Keratinocyte (primary cell): ENCODE measurements at places on chromosomes 1 and 21. TPM values are rescaled to one million over a fixed set of nuclear protein-coding genes. Genes with fewer than 3 reads are reported as not detected.
A peak's percentile ranks its signal among the peaks of the same experiment; 100 is the strongest.

The PKN2 gene
- polyA plus RNA-seq, result 20.8 to 30.8 TPM (median 22.9 TPM) in 3 replicates

GRCh38 chr1:46274225-46275029, 26.9 kb downstream of the RAD54L start:
- peaks cover 6% of the 10 kb centered on the region for H3K36me3 ChIP-seq
- no peak overlapping the region for H3K27ac ChIP-seq
- no peaks in the 10 kb centered on the region for H3K4me1 ChIP-seq
- H3K4me3 ChIP-seq, result no peak overlapping the region
- DNase-seq, result no peak

DNA sequence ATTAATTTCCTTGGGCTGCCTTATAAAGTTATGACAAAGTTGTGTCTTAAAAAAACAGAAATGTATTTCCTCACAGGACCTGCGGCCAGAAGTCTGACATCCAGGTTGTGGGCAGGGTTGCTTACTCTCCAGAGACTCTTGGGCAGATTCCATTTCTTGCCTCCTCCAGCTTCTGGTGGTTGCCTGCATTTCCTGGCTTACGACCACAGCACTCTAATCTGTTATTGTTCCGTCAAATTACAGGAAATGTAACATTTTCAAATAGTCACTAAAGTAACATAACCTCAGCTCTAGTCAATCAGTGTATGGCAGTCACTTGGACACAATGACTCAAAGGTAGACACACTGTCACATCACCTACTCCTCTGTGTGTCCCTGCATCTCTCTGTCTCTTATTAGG, 226.8 kb downstream of the DNAH14 start:
- no peaks in the 10 kb centered on the region for H3K27me3 ChIP-seq
- no peak for DNase-seq
- no peaks in the 10 kb centered on the region for H3K4me1 ChIP-seq

The C1orf141 gene
- not detected in 3 replicates for polyA plus RNA-seq

DNA sequence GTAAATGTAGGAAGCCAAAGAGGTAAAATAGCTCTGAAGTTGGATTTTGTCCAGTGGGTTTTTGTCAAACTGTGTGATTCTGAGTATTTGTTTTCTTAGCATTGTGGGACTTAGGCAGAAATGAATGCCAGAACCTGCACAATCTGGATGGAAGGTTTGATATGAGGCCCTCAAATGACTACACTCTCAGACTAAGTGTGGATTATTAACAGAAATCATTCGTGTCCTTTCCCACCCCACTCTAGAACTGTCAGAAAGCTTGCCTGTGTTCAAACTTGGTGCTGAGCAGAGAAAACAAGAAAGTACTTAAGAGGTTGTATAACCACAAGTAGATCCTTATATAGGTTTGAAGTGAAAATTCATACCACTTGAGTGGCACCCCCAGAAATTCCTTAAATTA, 88.5 kb downstream of the WDR3 start:
- no peak overlapping the region for H3K27ac ChIP-seq
- no peak overlapping the region for H3K4me3 ChIP-seq
- no peaks in the 10 kb centered on the region for H3K36me3 ChIP-seq
- DNase-seq, result no peak
- no peaks in the 10 kb centered on the region for H3K27me3 ChIP-seq

DNA sequence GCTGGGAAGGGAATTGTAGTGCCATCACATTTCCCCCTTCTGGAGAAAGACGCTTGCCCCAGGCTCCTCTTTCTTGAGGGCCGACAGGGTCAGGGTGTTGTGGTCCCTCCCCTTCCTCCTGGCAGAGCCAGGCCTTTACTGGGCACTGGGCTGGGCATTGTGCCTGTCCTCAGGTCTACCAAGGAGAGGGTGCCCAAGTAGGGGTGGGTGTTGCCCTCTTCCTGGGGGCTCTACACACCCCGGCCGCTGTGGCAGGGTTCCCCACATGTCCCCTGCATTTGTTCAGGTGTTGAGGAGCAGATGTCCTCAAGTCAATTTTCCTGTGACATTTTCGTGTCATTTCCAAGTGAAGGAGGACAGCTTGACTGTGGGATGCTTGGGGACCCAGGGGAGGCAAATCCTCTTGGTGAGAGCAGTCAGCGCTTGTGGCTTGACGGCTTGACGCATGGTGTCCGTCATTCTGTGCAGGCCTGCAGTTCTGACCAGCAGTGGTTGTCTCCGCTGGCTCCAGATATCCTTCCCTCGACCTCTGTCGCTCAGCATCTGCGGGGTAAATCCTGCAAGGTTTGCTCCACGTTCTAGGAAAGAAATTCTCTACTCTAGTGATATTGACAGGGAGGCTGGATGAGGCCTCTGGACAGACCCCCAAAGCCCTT, 181.9 kb upstream of the VAMP3 start:
- H3K4me3 ChIP-seq, result no peak overlapping the region
- H3K4me1 ChIP-seq, result no peaks in the 10 kb centered on the region
- no peak overlapping the region for H3K27ac ChIP-seq
- no peaks in the 10 kb centered on the region for H3K36me3 ChIP-seq
- H3K27me3 ChIP-seq, result no peaks in the 10 kb centered on the region

The PCP4 gene
- polyA plus RNA-seq, result not detected in 3 replicates

GRCh38 chr1:31571340-31572295, 4.7 kb upstream of the TINAGL1 start:
- H3K4me1 ChIP-seq, result peaks cover 55% of the 10 kb centered on the region
- no peak overlapping the region for H3K27ac ChIP-seq
- no peak overlapping the region for H3K4me3 ChIP-seq
- H3K36me3 ChIP-seq, result no peaks in the 10 kb centered on the region
- no peaks in the 10 kb centered on the region for H3K27me3 ChIP-seq

DNA sequence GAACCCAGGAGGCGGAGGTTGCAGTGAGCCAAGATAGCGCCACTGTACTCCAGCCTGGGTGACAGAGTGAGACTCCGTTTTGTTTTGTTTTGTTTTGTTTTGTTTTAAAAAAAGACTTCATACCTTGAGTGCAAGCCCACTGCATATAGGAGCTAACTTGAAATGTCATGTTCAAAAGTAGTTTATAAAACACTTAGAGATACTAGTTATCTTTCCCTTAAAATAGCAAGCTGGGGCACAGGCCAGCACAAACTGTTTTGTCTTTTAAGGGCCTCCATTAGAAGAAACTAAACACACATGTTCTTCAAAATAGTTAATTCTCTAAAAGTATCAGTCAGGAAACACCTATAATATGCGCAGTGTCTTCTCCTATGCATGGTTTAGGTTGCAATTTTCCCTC, 505.1 kb upstream of the TMPRSS15 start:
- no peak for DNase-seq
- no peaks in the 10 kb centered on the region for H3K4me1 ChIP-seq
- H3K4me3 ChIP-seq, result no peak overlapping the region

DNA sequence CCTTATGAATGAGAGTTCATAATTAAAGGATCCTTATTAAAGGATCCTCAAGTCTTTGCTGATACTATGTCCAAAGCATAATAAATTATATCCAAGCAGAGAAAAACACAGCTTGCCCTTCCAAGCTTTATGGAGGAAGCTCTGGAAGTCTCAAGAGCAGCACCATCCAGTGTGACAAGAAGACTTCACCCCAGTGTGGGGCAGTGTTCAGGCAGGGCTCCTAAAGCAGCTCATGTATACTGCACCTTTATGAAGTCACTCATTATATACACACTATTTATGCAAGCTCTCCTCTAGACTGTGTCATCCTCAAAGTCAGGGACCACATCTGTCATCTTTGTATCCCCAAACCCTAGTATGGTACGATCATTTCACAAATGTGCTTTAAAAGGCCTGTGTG, 11.9 kb upstream of the CCN1 start:
- H3K36me3 ChIP-seq, result no peaks in the 10 kb centered on the region
- peak overlapping the region; percentile 37 for H3K27ac ChIP-seq
- no peak overlapping the region for H3K4me3 ChIP-seq

DNA sequence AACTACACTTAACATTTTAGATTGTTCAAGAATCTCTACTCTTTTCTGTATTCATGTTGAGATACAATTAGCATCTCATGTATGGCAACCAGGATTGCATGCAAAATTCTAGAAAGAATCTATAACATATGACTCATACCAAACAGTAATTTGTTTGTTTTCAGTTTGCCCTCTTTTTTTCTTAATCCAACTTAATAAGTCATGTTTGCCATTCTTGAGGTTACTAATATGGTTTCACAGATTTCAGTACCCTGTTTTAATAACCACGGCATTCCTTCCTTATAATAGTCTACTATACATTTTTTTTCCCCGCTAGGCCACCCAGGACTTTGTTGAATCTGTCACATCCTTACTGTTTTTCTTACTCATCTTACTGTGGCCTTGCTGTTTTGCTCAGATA, 140.8 kb downstream of the FMN2 start:
- H3K4me1 ChIP-seq, result no peaks in the 10 kb centered on the region
- DNase-seq, result no peak
- H3K27ac ChIP-seq, result no peak overlapping the region
- no peaks in the 10 kb centered on the region for H3K27me3 ChIP-seq
- H3K4me3 ChIP-seq, result no peak overlapping the region

DNA sequence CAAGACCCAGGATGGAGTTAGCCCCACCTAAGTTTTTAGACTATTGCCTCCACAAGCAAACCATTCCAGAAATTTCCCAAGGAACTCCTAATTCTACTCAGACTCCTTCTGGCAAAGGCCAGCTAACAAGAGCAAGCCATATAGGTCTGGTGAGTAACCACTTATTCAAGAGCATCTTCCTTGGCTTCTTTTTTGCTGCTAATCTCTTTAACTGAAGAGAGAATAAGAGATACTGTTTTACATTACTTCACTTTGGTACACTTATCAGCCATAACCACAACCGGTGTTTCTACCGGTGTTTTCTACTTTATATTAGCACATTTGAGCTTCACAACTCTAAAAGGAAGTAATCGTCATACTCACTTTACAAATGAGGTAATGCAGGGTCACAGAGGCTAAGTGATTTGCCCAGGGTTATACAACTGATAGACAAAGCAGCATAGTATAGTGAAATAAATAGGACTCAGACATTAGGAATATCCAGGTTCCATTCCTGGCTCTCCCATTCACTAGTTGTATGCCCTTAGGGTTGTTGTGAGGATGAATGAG, 1.7 kb upstream of the EPS15 start:
- H3K27ac ChIP-seq, result peak overlapping the region; percentile 0
- no peaks in the 10 kb centered on the region for H3K36me3 ChIP-seq

GRCh38 chr1:236389253-236389652, 4.8 kb upstream of the EDARADD start:
- no peak overlapping the region for H3K4me3 ChIP-seq
- no peaks in the 10 kb centered on the region for H3K27me3 ChIP-seq
- H3K36me3 ChIP-seq, result no peaks in the 10 kb centered on the region

DNA sequence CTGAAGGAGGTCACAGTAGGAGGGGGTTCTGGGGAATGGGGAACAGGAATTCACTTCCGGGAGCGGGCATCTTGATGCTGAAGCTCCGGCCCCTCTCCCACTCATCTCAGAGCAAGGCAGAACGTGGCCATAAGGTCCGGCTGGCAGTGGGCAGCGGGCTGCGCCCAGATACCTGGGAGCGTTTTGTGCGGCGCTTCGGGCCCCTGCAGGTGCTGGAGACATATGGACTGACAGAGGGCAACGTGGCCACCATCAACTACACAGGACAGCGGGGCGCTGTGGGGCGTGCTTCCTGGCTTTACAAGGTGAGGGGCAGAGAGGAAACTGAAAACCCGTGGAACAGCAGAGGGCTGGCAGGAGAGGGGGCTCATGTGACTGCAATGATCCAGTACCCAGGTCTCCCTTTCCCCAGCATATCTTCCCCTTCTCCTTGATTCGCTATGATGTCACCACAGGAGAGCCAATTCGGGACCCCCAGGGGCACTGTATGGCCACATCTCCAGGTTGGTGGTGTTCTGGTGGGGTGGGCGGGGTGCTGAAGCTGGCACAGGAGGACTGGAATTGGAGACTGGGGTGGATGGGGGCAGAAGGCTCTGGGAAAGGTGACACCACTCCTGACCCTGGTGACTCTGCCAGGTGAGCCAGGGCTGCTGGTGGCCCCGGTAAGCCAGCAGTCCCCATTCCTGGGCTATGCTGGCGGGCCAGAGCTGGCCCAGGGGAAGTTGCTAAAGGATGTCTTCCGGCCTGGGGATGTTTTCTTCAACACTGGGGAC, 3.0 kb downstream of the SLC27A3 start:
- peaks cover 19% of the 10 kb centered on the region for H3K4me1 ChIP-seq
- no peak overlapping the region for H3K4me3 ChIP-seq
- H3K27me3 ChIP-seq, result no peaks in the 10 kb centered on the region
- no peaks in the 10 kb centered on the region for H3K36me3 ChIP-seq
- no peak overlapping the region for H3K27ac ChIP-seq

DNA sequence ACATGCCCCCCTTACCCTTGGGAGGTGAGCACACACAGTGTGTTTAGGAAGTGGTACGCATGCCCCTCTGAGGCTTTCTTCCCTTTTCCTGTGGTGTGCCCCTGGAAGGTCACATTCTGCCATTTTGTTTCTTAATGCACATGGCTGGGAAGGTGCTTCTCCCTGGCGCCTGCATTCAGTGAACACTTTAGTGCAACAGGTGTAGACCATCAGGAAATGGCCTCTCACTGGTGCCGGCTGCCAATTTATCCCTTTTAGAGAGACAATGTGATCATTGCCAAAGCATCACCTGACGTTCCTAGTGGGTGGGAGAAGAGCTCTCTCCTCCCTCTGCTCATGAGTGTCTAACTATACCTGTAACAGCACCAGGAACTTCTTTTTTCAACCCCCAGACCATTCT, 51.8 kb upstream of the PDE9A start:
- H3K4me3 ChIP-seq, result no peak overlapping the region
- H3K27me3 ChIP-seq, result no peaks in the 10 kb centered on the region
- no peak overlapping the region for H3K27ac ChIP-seq
- no peaks in the 10 kb centered on the region for H3K4me1 ChIP-seq
- no peak for DNase-seq
- no peaks in the 10 kb centered on the region for H3K36me3 ChIP-seq

The C1orf116 gene
- polyA plus RNA-seq, result 38.8 to 69.2 TPM (median 65.3 TPM) in 3 replicates

The TIAM1 gene
- polyA plus RNA-seq, result 8.3 to 10.7 TPM (median 9.4 TPM) in 3 replicates

The GNAT2 gene
- 0.17 to 0.23 TPM in 2 of 3 replicates, not detected in the other for polyA plus RNA-seq

The TCHH gene
- polyA plus RNA-seq, result 0.07 to 0.25 TPM (median 0.14 TPM) in 3 replicates

The SLC30A10 gene
- polyA plus RNA-seq, result 0.02 to 0.08 TPM (median 0.03 TPM) in 3 replicates

The CLCA1 gene
- polyA plus RNA-seq, result 0.04 to 0.05 TPM in 2 of 3 replicates, not detected in the other

GRCh38 chr1:179816196-179816960, 61.2 kb downstream of the TOR1AIP2 start:
- no peaks in the 10 kb centered on the region for H3K36me3 ChIP-seq
- H3K4me1 ChIP-seq, result peaks cover 3% of the 10 kb centered on the region
- H3K27me3 ChIP-seq, result peaks cover 37% of the 10 kb centered on the region
- H3K27ac ChIP-seq, result no peak overlapping the region
- no peak overlapping the region for H3K4me3 ChIP-seq
- DNase-seq, result no peak

DNA sequence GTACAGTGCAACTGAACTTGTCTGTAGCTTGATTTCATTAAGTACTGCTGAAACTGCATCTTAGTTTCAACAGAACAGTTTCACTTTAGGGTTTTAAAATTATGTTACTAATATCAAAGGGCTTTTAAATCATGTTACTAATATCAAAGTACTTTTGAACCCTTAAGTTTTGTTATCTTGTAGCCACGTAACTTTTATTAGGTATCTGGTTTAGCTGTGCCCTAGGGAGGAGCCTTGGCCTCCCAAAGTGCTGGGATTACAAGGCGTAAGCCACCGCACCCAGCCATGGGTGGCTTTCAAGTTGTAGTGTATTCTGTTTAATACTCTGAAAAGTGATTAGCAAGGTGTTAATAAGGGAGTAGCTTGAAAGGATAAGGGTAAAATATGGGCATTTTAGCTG, 2.0 kb downstream of the KDM4A start:
- H3K36me3 ChIP-seq, result peaks cover 27% of the 10 kb centered on the region
- no peak for DNase-seq
- no peaks in the 10 kb centered on the region for H3K27me3 ChIP-seq
- peak overlapping the region; percentile 98 for H3K27ac ChIP-seq
- peaks cover 24% of the 10 kb centered on the region for H3K4me1 ChIP-seq

- H3K27ac ChIP-seq, result peak overlapping the region; percentile 49
- H3K36me3 ChIP-seq, result peaks cover 23% of the 10 kb centered on the region
- no peak overlapping the region for H3K4me3 ChIP-seq
Observed at GRCh38 chr1:25556791-25557476, 13.5 kb downstream of the LDLRAP1 start.
